ENCODE measurements at places on chromosomes 11 and 22.

DNA sequence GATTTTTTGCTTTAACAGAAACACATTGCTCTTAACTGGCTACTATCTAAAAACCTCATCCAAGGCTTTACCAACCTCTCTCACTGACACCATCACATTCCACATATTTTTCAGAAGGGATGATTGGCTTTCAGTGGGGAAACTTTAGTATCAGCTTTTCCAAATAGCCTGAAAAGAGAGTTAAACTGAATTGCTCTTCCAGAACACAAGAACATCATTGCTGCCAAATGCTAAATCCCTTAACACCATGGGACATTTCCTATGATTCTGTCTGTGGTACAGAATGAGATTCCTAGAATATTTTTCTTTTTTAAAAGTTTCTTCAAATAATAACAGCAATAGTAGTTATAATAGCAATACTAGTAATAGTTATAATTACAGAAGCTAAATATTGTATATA is 45.4 kb downstream of the SOX6 start:
- DNase-seq: no peak

DNA sequence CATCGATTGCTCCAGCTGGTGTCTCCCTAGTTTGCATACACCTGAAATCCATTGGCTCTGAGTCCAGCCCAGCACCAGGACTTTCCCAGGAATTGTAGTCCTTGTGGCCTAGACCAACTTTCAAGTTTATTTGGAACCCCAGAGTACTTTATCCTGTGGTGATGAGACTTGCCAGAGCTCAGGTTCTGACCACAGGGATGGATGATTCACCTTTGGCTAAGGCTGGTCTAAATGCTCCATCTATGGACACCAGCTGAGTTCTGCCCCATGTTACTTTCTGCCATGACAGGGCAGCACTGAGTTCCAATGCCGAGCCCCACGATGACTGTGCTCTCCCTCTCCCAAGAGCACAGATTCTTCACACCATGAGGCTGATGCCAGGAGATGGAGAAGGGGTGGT is 17.3 kb upstream of the INSC start:
- DNase-seq: no peak

DNA sequence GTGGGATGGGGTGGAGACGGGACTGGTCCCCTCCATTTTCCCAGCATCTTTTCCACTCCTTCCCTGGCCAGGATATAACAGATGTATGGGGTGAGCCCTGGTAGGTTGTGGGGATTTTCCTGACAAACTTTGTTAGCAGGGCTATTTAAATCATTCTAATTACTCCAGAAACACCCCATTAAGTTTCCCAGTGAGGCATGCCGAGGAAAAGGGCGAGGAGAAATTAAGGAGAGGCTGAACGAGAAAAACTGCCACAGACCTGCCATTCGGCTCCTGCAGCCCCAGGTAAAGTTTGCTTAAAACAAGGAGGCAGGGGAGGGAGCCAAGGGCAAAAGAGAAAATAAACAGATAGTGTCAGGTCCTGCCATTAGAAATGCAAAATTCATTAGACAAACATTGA is 428.2 kb downstream of the BUD13 start:
- DNase-seq: no peak

- peak; percentile 78 for DNase-seq
These were observed 3.0 kb downstream of the NCR3LG1 start for GRCh38 chr11:17354601-17354991.

GRCh38 chr22:27104449-27104848 is 447.1 kb downstream of the MIAT start:
- DNase-seq: no peak

DNA sequence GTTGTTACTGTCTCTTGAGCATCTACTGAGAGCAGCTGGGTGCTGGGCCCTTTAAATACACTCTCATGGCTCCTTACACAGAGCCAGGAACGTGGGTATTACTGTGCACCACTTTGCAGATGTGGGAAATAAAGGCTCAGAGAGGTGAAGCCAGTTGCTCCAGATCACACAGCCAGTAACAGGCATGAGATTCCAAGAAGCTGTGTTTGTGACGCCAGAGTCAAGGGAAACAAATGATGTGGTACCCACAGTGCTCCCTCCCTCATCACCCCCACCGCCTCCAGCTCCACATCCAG is 1.4 kb upstream of the PRDM11 start:
- no peak for DNase-seq

DNA sequence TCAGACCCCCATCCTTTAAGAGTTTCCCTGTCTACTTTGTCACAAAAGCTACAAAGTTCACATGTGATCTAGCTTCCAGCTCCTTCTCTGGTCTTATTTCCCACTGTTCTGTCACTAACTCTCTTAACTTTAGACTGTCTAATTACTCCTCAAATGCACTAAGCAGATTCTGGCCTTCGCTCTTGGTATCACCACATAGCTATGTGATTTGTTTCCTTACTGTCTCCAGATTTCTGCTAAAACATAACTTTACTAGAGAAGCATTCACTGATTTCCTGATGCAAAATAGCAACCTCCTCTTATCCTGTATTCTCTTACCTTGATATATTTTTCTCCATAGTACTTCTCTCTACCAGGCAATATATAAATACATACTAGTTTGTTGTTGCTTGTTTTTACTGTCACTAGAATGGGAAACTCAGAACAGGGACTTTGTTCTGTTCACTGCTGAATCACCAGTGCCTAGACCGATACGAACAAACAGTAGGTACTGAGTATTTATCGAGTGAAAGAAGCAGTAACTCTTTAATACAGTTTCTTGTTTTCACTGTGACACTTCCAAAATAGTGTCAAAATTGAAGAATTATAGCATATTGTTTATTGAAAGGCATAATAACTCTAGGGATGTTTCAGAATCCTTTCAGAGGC is 205.6 kb downstream of the DDX10 start:
- no peak for DNase-seq

GRCh38 chr11:70433526-70433925 is 35.2 kb downstream of the CTTN start:
- DNase-seq: no peak

DNA sequence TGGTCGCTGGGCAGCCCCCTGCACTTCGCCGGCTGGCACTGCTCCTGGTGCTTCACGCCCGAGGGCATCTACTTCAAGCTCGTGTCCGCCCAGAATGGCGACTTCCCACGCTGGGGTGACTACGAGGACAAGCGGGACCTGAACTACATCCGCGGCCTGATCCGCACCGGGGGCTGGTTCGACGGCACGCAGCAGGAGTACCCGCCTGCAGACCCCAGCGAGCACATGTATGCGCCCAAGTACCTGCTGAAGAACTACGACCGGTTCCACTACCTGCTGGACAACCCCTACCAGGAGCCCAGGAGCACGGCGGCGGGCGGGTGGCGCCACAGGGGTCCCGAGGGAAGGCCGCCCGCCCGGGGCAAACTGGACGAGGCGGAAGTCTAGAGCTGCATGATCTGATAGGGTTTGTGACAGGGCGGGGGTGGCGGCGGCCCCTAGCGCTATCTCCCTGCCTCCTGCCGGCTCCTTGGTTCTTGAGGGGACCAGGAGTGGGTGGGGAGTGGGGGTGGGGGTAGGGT is 13.5 kb upstream of the MIEF1 start:
- DNase-seq: no peak

DNA sequence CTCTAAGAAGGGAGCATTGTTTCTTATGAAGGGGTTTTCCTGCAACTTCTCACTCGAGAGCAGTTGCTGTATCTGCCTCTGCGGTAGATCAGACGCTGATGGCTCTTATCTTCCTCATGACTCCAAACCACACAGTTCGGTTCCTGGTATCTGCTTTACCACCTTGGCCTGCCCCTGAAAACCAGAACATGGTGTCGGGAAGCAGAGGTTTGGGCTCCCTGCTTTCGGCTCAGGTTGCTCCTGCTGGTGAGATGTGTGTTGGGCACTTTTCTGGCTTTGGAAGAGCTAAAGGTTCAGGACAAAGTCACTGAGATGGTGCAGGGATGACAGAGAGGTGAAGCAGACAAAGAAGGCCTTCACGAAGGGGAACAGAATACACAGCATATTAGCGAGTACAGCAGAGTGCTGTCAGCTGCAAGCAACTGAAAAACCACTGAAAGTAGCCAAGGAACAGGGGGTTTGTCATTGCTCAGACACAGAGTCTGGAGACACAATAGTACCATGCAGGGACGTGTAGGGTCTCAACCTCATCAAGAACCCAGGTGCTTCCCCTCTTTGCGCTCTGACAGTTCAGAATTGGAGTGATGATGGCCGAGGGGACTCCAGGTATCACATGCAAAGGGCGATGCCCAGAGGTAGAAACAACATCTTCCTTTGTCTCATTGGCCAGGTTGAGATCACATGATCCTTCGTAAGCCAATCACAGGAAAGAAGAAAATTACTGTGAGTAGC is 11.9 kb upstream of the CSF2RB start:
- DNase-seq: no peak

GRCh38 chr11:77438487-77438886 is 35.4 kb downstream of the PAK1 start:
- DNase-seq: no peak

DNA sequence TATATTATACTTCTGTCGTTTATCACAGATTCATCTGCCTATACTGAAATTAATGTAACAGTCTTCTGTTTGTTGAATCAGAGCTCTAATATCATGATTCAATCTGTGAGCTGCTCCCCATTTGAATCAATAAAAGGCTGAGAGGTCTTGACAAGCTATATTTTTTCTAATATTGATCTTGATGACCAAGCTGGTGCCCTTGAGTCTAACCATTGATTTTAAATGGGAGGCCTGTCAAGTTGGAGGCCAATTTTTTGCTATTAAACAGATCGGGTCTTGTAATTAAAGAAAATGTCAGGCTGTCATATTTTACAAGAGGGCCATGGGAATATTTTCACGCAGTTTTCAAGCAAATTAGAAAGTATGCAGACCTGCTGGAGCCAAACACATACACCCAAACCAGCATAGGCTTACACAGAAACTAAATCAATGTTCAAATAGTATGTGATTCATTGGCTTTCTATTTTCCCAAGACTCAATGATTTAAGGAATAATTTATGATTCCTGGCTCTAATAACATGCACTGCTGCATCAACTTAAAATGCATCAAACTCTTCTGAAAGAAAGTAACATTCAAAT is 286.9 kb downstream of the CNTN5 start:
- DNase-seq: no peak

DNA sequence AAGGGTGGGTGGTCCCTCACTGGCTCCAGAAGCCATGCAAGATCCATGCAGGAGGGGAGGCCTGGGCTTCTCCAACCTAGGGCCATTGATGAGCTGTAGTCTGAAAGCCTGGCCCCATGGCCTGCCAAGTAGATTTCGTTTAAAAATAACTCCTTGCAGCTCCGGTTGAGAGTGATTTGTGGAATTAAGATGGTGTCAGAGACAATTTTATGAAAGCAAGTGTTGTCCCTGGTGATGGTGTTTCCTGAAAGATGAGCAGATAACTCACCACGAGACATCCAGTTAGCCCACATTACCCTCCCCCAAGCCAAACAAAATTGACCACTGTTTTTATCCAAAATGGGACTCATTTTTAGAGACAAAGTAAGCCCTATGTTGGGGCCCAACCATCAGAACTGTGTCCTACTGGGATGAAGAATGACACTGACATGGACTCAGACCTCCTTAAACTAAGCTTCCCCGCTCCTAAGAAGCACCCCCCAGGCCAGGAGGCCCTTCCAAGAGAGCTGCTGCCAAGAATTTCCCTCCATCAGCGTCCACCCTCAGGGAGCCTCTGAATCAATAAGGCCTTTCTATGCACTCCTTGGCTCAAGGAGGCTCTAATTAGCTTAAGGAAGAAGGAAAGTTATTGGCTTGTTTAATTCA is 174.2 kb upstream of the NCAM1 start:
- no peak for DNase-seq

DNA sequence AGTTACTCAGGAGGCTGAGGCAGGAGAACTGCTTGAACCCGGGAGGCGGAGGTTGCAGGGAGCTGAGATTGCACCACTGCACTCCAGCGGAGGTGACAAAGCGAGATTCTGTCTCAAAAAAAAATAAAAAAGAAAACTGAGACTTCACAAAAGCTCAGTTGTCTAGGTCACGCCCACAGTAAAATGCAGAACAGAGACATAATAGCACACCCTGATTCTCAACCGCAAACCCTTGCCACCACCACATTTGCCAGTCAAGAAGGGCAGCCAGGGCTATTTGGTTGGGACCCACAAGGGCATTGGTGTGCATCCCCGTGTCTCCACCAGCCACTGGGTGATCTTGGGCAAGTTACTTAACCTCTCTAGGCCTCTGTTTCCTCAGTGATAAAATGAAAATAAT is 25.4 kb downstream of the CREB3L1 start:
- no peak for DNase-seq

- DNase-seq: no peak
These were observed 26.5 kb upstream of the ATXN10 start for GRCh38 chr22:45645150-45645525.

DNA sequence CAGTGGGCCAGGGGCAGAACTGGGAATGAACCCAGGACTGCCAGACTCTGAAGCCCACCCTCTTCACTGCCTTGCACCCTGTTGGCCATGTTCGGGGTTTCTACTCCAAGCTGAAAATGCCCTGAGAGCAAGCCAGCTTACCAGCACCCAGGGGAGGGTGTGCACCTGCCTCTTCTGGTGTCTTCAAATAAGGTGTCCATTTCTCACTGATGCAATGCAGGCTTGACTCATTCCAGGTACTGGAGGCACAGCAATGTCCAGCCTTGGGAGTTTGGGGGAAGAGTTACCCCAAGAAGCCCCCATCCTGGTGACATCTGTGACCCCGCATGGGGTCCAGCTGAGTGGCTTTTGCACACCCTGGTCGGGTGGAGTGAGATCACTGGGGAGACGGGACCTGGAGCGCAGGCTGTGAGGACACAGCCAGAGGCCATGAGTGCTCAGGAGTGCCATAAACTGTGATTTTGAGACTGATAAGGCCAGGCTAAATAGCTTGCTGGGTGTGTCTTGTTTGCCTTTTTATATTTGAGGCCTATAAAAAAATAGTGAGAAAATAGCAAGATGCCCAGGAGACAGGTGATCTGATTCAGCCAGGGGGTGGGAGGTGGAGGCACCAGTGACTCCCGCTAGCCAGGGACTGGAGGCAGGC is 4.6 kb upstream of the CERK start:
- DNase-seq: no peak

DNA sequence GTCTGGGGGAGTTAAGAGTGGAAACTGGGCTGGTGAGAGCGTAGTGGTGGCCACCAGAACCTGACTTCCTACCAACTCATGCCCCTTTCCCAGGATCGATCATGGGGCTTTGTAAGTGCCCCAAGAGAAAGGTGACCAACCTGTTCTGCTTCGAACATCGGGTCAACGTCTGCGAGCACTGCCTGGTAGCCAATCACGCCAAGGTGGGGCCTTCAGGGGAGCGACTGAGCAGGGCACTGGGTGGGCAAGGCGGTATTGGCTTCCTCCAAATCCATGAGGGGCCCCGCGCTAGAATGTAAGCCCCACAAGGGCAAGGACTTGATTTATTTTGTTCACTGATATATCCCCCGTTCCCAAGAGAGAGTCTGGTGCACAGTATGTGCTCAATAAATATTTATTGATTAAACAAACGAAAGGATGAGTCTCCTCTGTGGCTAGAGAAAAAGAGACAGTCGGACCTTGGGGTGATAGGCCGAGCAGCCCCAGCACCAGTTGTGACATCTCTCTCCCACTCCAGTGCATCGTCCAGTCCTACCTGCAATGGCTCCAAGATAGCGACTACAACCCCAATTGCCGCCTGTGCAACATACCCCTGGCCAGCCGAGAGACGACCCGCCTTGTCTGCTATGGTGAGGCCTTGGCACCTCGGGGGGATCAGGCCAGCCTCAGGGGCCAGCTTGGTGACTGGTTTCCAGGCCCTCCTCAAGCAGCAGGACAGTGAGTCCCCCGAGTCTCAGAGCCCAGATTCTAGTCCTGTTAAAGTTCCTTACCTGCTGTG is 765 bp downstream of the ZFPL1 start:
- DNase-seq: no peak

Measured in dorsolateral prefrontal cortex (tissue), 122 donors.